CD4-positive, alpha-beta T cell treated with Interleukin-17A for 1 hour (primary cell): ENCODE measurements at places on chromosomes 11 and 22.
A peak's percentile ranks its signal among the peaks of the same experiment; 100 is the strongest.

DNA sequence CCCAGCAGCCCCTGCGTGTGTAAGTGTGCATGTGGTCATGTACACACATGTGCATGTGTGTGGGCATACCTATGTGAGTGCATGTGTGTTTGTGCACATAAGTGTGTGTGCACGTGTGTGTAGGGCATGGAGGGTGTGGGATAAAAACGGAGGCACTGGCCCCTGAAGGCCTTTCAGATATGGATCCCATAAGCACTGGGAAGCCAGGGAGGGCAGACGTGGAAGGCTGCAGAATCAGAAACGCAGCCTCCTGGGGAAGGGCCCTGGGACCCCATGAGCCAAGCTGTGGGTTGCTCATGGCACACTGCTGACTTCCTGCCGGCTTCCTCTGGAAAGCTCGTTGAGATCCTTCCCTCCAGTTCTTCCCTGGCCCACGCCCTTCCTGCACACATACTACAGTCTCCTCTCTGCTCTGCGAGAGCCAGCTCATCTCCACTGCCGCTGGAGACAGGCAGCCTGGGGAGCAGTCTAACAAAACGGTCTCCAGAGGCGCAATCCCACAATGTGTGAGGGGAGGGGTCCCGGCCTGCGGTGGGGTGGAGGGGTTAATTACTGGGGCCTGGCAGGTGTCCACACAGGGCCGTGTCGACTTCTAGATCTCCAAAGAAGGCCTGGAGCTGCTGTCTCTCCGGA lies 435.2 kb upstream of the B3GAT1 start:
- no peak for DNase-seq

DNA sequence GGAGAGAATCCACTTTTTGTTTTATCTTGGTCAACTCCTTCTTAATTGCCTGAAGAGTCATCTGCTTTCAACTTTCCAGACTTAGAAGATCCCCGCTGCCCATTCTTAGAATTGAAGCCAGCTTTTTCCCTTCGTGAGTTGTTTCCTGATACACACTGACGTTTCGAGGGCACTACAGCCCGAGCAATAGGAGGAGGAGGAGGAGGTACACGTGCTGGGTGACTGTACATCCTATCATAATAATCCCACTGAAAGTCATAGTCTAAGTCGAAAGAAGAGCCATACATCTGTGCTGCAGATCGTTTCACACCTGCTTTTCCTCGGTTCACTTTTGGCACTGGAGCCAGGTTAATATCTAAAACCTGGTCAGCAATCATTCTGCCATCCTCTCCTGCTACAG lies 606.1 kb downstream of the DLG2 start:
- DNase-seq: no peak

- peak; percentile 74 for DNase-seq
Observed at GRCh38 chr11:47980088-47980906, at the start of gene PTPRJ. Gene PTPRJ (plus strand): TSS chr11:47980559. CDS start chr11:47980913, 354 bp downstream.

GRCh38 chr22:29457730-29458129 lies 19.3 kb downstream of the RFPL1 start:
- DNase-seq: peak; percentile 29

DNA sequence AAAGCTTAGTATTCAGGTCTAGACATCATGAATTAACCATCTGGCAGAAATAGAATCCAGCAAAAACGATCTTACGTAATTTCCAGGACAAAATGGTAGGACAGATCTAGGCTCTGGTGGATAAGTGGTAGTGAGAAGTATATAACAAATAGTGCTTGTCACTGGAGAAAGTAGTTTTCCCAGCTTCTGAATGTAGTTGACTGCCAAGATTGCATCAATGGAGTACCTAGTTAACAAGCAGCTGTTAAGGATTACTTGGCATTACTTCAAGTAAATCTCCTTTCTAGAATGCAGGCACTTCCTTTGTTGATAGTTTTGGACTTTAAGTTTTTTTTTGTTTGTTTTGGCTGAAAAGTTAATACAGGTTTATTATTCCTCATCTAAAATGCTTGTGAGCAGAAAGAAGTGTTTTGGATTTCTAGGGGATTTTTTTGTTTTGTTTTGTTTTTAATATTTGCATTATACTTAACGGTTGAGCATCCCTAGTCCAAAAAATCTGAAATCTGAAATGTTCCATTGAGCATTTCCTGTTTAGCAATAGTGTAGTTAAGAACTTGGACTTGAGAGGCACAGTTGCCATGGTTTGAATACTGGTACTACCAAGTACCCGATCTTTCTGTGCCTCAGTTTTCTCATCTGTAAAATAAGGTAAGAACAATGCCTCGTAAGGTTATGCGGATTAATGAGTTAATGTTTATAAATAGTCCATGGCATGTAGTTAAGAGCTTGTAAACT lies 20.3 kb downstream of the FAM118B start:
- DNase-seq: no peak
